Cardiac muscle cell (in vitro differentiated cells and primary cell): ENCODE measurements at places on chromosomes 12 and 14. TPM values are rescaled to one million over a fixed set of nuclear protein-coding genes. Genes with fewer than 3 reads are reported as not detected.
A peak's percentile ranks its signal among the peaks of the same experiment; 100 is the strongest.

GRCh38 chr12:110365489-110366320 is 37.8 kb downstream of the ANAPC7 start:
- no peaks in the 10 kb centered on the region for H3K27me3 ChIP-seq
- H3K36me3 ChIP-seq = peaks cover 6% of the 10 kb centered on the region
- no peak overlapping the region for H3K4me3 ChIP-seq

Gene TTC6
- not detected in 2 replicates for total RNA-seq

Gene BDKRB1
- total RNA-seq = 0.09 and 0.42 TPM in 2 replicates

Gene TMTC1
- 25.3 and 30.3 TPM in 2 replicates for total RNA-seq

DNA sequence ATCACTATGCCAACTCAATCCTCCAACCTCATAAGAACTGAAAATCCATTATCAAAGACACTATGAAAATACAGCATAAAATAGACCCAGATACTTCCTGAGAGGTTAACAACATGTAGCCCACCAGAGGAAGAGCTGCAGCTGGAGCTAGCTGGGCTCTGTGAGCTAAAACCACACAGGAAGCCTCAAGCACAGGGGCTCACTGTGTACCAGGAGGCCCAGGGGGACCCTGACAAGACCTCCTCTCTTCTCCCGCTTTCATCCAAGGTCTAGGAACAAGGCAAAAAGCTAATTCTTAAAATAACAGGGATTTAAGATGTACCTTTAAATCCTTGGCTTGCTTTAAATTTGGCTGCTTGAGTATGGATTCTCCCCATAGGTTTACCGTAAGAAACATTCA is 53.6 kb downstream of the EIF2S3B start:
- H3K27me3 ChIP-seq = no peaks in the 10 kb centered on the region
- no peak overlapping the region for H3K4me3 ChIP-seq
- H3K27ac ChIP-seq = no peak overlapping the region
- peaks cover 5% of the 10 kb centered on the region for H3K4me1 ChIP-seq
- DNase-seq = no peak

DNA sequence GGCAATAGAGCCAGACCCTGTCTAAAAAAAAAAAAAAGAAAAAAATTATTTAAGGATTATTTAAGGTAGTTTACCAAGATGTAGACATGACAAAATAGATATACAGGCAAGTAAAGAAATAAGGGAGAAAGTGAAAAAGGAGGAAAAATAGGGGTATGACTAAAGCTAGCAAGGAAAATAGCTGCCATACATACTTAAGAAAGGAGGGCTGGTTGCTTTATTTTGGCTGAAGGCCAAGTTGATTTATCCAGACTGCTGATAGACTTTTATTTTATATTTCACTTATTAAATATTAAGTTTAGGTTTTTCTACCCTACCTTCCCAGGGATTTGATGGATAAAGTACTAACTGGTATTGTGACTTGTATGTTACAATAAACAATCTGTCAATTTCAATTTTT is 8.3 kb upstream of the AEBP2 start:
- no peak for DNase-seq
- no peak overlapping the region for H3K27ac ChIP-seq
- no peak overlapping the region for H3K4me3 ChIP-seq
- H3K4me1 ChIP-seq = no peaks in the 10 kb centered on the region
- H3K36me3 ChIP-seq = no peaks in the 10 kb centered on the region
- H3K27me3 ChIP-seq = no peaks in the 10 kb centered on the region

- no peak overlapping the region for H3K27ac ChIP-seq
- no peak for DNase-seq
- no peaks in the 10 kb centered on the region for H3K27me3 ChIP-seq
- H3K4me3 ChIP-seq = no peak overlapping the region
Observed at GRCh38 chr14:101844751-101845150, 83.2 kb downstream of the PPP2R5C start.

- no peaks in the 10 kb centered on the region for H3K27me3 ChIP-seq
- no peak for DNase-seq
- H3K4me3 ChIP-seq = no peak overlapping the region
Observed at GRCh38 chr12:91055976-91056375, 1.8 kb downstream of the KERA start.

DNA sequence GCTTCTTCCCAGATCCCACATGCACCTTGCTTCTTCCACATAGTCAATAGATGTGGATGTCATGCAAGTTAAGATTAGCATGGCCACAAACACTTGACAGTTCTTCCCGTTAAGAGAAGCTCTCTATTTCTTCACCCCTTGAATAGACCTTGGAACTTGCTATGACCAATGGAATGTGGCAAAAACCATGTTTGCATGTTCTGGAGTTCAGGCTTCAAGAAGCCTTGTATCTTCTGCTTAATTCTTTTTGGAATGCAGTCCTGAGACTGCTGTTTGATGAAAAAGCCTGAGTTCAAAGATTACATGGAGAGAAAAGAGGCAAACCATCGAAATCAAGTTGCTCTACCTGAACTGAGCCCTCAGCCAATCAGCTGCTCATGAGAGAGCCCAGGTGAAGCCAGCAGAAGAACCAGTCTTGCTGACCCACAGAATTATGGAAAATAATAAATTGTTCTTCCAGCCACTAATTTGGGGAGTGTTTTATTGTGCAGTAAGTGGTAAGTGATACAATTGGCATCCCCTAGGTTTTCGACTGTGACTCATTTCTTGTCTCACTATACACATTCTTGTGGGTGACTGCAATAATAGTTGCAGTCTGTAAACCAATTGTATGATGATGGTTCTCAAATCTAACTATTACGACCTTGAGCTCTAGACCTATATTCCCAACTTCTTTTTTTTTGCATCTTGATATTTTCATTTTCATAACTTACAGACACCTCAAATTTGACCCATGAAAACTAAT is 12.6 kb downstream of the RASSF9 start:
- H3K36me3 ChIP-seq = no peaks in the 10 kb centered on the region
- no peaks in the 10 kb centered on the region for H3K4me1 ChIP-seq
- no peak for DNase-seq
- no peaks in the 10 kb centered on the region for H3K27me3 ChIP-seq
- no peak overlapping the region for H3K4me3 ChIP-seq

Gene GXYLT1
- total RNA-seq = 9.4 and 15.6 TPM in 2 replicates

Gene NANOG
- 0.06 and 0.78 TPM in 2 replicates for total RNA-seq

Gene PLEK2
- total RNA-seq = 0.67 and 1.8 TPM in 2 replicates

- no peaks in the 10 kb centered on the region for H3K27me3 ChIP-seq
- no peaks in the 10 kb centered on the region for H3K36me3 ChIP-seq
- no peak overlapping the region for H3K4me3 ChIP-seq
- no peak overlapping the region for H3K27ac ChIP-seq
- H3K4me1 ChIP-seq = peaks cover 12% of the 10 kb centered on the region
- peak; percentile 95 for DNase-seq
Observed at GRCh38 chr12:116381744-116382685, 104.5 kb upstream of the MED13L start.

- no peak overlapping the region for H3K4me3 ChIP-seq
Observed at GRCh38 chr12:100565987-100566545, 7.4 kb upstream of the GAS2L3 start.
